Gastroesophageal sphincter (tissue), 4 donors: ENCODE measurements at places on chromosomes 7 and 10.

- no peak for ATAC-seq
These were observed 78.4 kb downstream of the BTAF1 start for GRCh38 chr10:92001995-92002394.

DNA sequence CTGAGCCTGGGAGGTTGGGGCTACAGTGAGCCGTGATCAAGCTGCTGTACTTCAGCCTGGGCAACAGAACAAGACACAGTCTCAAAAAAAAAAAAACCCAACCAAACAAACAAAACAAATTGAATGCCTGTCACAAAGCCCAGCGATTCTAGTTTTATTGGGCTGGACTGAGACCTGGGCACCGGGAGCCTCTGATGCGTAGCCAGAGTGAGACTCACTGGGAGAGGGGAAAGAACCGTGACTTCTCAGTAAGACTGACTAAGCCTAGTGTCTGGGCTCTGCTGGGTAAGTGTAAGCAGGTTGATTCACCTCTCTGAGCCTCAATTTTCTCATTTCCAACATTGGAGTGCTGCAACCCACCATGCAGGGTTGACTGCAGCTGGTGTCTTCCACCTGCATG lies 10.1 kb upstream of the LEP start:
- ATAC-seq: no peak

DNA sequence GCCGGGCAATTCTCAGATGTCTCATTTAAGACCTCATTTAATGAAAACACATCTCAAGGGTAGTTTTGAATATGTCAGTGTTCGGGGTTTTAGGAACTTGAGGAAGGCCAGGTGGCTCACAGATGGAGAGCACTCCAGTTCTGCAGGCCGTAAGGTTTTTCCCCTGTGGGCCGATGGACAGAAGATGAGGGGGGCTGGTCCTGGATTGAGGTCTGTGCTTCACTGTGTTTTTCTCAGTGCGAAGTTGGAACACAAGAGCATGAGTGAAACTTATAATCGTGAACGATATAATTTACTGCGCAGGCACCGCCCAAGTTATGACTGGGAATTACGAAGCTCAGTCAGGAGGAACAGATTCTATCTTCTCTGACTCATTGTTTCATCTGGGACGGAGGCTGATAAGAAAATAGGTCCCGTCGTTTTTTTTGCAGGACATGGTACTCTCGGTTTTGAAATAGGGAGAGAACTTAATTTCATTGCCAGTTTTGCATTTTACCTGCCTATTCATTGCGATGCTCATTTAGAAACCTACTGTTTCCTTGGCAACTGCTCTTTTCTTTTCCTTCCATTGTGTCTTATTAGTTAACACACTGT lies 591.0 kb upstream of the PFKP start:
- no peak for ATAC-seq

DNA sequence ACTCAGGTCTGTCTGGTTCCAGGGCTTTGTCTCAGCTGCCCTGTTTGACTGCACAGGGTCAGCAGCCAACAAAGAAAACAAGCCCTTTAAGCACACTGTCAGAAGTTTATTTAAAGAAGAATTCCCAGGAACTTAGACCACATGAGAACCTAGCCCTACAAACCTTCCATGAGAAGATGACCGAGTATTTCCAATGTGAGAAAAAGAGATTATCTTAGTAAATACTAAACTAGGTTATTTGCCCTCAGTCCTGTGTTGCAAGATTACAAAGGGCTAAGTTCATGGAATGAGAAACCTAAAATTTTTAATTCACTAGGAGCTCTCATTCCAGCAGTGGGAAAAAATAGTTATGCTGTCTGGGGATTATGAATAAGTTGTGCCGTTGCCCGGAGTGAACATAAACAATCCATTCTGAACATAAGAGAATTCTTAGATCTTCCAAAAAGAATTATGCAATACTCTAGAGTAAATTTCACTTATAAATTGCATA lies 46.7 kb downstream of the NOC3L start:
- ATAC-seq: peak; percentile 62

- no peak for ATAC-seq
These were observed 31.5 kb downstream of the EPC1 start for GRCh38 chr10:32315424-32315823.

- ATAC-seq: no peak
These were observed 138.8 kb downstream of the DNAJB6 start for GRCh38 chr7:157475601-157476000.

DNA sequence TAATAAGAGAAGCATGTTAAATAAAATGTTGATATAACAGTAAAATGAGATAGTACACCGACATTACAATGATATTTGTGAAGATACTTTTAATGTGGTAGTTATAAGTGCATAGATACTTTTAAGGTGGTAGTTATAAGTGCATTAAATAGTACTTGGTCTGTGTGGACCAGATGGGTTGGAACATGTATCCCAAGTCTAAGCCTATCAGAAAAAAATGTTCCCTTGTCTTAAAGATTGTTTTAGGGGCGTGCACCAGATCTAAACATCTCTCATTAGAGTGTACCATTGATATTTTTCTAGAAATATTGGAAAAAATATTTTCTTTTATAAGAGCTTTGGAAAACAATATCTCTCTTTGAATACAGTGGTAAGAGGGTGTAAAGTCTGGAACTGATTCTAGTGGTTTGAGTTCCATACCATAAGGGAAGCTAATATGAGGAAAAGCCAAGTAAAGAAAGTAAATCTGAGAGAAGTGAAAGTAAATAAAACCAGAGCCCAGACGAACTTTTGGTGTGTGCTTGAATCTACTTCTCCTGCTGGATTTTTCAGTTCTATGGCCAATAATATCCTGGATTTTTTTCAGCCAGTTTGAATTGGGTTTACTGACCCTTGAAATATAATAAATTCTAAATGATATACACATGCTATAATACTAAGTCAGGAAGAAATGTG lies 175.3 kb downstream of the MBL2 start:
- ATAC-seq: no peak

- no peak for ATAC-seq
These were observed 434.5 kb upstream of the KCND2 start for GRCh38 chr7:119838444-119838843.

GRCh38 chr7:154867068-154867467 lies 135.9 kb downstream of the PAXIP1 start:
- ATAC-seq: no peak

DNA sequence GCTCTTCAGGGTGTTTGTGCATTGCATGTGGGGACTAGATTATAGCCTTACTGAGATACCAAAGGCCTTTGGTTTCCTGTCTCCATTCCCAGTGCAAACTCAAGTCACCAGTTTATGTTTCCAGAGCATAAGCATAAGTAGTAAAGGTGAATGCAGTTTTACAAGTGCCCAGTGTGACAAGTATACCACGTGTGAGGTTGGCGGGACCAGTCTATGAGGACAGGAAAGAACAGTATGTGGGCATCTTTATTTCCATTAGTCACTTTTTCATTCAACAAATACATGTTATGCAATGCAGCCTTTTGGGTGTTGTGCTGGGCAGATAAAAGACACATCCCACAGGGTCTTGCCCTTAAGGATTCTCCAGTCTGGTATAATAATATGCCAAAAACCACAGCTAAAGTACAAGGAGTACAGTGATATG lies 146.5 kb downstream of the ARID5B start:
- ATAC-seq: no peak

DNA sequence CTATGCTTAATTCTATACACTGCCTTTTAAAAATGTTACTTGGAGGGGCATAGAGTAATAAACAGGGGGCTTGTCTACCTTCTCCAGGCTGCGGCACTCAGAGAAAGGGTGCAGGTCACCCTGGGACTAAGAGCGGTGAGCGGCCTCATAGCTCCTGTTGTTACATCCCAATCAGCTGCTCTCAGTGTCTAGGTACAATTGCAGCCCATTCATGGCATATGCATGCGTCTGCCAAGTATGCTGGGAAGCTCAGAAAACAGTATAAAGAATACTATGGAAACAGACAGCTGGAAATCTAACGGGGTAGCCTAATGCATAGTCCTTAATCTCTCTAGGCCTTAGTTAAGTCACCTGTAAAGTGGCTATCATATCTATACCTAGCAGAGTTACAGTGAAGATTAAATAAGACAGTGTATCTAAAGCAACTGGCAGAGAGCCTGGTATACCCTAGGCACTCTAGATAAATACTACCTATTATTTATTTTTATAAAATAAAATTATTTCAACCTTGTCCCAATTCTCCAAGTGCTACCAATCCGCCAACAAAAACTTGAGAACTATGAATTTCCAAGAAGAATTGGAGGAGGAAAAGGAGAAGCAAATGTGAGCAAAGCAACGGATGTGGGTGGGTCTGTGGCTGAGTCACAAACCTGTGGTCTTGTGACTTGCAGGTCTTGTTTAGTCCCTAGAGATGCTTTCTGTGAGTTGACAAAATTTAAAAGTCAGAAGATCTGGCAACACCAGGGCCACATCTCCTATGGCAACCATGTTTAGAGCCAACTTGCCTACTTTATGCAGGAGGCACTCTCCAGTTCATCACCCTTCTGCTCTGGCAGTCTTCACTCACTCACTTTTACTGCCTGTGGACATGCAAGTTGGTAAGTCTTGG lies 183.0 kb downstream of the RAPGEF5 start:
- no peak for ATAC-seq

DNA sequence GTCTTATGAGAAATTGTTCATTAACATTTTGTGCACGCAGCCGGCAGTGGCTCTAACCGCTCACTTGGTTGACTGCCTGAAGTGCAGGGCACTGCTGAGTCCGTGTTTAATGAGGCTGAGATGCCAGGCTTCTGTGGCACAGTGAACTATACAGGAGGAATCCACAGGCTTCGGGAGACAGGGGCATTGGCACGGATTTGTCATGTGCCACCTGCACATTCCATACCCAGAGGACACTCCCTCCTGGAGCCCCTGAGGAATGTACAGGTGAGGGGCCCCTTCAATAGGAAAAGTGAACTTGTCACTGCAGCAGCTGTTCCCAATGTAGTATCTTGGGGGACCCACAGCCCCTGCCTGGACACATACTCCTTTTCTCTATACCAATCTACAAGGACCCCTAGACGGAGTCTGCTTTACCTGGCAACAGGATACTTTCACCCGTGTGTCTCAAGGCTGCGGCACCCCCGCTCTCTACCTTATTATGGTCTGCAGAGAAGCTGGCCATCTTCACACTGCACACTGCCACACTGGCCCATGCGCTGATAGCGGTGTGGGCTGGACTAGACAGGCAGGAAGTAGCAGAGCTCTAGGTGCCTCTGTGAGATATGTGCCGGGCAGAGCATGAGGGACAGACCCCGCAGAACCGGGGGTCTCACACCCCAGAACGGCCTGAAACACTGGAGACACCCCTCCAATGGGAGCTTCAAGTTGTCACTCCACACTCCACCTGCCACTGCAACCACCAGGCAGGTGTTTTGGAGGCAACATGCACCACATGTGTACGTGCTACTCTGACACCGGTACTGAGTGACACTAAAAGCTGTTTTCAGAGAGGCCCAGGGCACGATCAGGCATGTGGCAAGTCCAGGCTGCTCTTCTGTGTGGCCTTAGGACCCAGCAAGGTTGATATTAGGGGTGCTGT lies 71.4 kb upstream of the RHEB start:
- no peak for ATAC-seq

- no peak for ATAC-seq
These were observed 57.5 kb downstream of the CAMK2B start for GRCh38 chr7:44267719-44268421.

DNA sequence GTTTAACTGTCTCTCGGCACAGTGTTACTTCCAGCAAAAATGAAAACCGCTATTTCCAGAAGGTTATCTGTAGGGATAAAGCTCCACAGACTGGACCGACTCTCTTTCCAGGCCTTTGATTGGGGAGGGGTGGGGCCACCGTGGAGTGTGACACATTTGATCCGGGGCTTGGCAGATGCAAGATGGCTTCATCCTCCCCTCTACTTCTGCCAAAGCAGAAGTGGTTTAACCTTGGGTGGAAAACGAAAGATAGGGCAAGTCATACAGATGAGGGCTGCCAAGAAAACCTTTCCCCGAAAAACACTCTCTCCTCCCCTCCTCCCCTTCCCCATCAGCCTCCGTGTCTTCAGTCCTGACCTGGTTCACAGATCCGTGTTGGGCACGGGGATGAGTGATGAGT lies 139.7 kb upstream of the SH2B2 start:
- peak; percentile 39 for ATAC-seq

DNA sequence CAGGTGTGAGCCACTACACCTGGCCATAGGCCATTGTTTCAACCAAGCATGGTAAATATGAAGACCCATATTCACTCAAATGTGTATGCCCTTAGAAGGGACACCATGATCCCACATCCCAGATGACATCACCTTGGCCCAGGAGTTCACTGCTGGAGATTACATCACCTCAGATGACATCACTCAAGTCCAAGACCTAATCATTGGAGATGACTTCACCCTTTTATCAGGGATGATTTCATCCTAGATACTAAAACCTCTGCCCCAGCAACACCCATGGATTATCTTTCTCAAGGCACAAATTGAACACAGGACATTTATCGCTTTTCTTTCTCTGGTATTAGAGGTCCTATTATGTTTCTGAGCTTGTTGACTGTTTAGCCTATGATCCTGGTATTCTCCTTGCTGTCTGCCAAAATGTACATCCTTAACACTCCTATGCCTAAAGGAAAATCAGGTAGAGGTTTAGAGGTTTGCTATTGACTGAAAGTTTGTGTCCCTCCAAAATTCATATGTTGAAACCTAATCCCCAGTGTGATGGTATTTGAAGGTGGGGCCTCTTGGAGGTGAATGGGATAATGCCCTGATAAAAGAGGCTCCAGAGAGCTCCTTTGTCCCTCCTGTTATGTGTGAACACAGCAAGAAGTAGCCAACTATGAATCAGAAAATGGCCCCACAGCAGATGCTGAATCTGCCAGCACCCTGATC lies 9.8 kb upstream of the CYP2C18 start:
- no peak for ATAC-seq

DNA sequence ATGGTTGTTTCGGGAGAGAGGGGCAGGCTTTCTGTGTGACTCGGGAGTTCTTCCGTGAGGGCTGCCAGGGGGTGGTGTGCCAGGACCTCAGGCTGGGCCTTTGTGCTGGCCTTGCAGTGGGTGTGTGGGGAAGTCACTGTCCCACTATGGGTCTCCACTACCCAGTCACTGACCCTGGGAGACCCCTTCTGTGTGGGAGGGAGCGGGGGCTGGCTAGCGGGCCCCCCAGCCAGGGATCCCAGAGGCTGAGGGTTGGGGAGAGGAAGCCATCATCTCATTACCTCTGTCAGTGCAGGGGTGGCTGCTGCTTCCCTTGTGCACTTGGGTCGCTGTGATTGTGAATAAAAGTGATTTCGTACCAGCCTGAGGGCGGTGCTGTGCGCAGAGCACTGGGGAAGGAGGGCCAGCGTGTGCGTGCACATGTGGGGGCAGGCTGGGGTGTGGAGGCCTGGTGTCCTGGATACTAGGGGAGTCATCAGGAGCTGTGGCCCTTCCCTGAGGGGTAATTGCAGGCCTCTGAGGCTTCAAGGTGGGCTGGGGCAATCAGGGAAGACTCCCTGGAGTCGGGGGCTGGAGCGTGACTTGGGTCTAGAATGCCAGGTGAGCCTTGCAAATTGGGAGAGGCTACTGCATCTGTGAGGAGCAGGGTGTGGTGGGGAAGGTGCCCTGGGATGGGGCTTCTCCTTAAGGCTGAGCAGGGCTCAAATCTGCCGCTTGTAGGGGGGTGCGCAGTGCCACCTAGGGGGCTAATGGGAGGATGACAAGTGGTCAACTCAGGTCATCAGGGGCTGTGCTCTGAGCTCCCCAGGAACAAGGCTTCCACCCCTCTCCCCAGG lies 98.9 kb downstream of the NEURL1 start:
- peak; percentile 43 for ATAC-seq

- no peak for ATAC-seq
These were observed 51.0 kb downstream of the VWA2 start for GRCh38 chr10:114290038-114290437.
